CD8-positive, alpha-beta T cell (primary cell): ENCODE measurements at places on chromosomes 3 and 15.

GRCh38 chr3:23664459-23664858, 141.3 kb upstream of the UBE2E1 start:
- no peak for DNase-seq

DNA sequence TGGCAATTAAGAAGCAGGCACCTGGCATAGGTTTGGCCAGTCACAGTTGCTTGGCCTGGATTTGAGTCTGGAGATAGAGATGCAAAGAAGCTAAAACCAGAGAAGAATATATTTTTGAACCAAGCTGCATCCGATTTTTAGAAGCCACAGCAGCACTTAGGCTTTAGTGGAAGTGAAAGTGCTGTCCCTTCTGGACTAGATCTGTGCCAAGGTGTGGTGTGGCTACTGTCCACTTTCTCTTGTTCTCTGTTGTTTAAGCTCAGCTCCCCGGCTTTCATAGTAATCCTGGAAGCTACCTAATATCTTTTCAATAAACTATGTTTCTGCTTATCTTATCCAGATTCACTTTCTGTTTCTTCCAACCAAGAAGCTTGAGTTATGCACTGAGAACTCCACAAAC, 183.4 kb upstream of the THRB start:
- no peak for DNase-seq

- no peak for DNase-seq
Measured at GRCh38 chr15:43318990-43319771, 11.2 kb downstream of the LCMT2 start.

GRCh38 chr3:177746337-177746933, 549.2 kb upstream of the TBL1XR1 start:
- no peak for DNase-seq

GRCh38 chr3:67335813-67336212, 318.6 kb downstream of the SUCLG2 start:
- DNase-seq: peak; percentile 11

DNA sequence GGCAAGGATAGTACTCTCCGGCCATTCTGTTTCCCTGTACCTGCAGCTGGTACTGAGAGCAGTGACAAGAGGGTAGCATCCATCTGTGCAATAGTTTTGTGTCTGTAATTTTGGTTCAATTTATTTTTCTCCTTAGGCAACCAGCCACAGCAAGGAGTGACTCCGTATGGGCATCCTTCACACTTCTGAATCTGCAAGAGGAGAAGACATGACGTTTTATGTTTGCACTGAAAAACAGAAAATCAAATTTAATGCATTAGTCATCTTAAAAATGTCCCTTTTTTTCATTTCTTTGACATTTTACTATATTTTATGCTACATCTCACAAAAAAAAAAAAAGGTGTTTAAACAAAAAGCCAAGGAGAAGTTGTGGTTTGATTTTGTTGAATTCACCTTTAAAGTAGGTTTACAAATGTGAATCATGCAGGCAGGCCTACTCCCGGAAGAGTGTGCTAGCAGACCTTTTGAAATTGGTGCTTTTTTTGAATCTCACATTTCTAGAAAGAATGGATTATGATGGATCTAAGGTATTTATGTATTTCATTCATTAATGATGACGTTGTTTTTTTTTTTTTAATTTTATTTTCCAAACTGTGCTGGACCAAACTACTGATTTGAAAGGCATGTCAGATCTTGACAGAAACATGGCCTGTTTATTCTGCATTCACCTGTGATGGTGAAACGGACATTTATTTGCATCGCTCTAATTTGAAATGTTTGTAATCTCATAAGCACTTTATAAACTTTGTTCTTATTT, 28.1 kb downstream of the IGSF10 start:
- DNase-seq: no peak

DNA sequence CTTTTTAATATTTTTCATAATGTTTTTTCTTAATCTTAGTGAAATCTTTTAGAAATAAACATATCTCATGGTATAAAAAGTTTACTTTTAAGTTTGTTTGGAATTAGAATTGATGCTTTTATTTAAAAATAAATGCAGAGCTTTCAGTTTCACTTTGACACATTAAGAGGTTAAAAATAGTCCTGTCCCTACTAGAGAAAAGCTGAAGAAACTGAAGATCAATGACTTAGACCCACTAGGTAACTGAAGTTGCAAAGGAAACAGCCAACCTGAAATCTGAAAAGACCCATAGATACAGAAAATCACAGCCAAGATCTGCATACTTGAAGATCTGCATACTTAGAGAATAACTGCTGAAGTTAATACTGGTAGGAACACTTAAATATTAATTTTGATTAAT, 237.6 kb downstream of the RAP2B start:
- DNase-seq: no peak

- no peak for DNase-seq
Measured at GRCh38 chr3:52742418-52743041, 28.2 kb downstream of the NEK4 start.

GRCh38 chr3:69445024-69445423, 59.1 kb upstream of the FRMD4B start:
- DNase-seq: no peak

GRCh38 chr15:80709542-80709941, 14.4 kb downstream of the ABHD17C start:
- DNase-seq: no peak
